Stimulated activated CD4-positive, alpha-beta T cell treated with anti-CD3 and anti-CD28 coated beads, Interleukin-1b, Interleukin-23, amount 100 ng/mL, for 4 hours (primary cell): ENCODE measurements at places on chromosomes 3 and 15.
A peak's percentile ranks its signal among the peaks of the same experiment; 100 is the strongest.

- no peak for DNase-seq
These were observed 443.1 kb upstream of the THRB start for GRCh38 chr3:24937780-24938179.

DNA sequence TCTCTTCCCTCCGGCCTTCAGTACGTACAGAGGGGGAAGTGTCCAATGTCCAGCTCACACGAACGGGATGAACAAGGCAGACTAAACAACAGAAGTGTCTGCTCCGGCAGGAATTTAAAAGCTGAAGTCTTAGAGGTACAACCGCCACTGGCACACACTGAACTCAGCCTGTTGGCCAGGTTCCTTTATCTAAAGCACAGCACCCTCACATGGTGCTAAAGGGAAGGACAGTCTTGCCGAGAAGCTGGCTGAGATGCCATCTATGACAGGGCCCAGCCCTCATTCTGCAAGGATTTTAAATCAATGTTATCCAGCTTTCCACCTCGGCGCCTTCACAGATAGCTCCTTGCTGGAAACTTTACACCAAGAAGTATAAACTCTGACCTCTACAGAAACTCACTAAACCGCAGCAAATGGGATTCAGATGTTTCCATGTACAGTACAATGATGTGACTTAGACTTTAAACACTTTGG is 2.8 kb downstream of the ADAMTS17 start:
- peak; percentile 34 for DNase-seq

DNA sequence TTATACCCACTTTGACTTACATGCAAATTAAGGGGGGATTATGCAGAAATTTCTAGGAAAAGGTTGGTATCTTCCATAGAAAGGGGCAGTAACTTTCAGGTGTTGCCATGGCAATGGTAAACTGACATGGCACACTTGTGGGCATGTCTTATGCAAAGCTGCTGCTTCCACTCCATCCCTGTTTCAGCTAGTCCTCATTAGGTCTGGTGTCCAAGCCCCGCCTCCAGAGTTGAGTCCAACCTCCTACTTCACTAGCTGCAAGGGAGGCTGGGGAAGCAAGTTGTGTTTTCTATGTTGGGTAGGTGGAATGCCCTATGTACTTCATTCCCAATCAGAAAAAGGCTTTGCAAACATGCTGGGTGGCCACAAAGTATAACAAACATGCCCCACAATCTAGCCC is 14.7 kb upstream of the KLHL40 start:
- DNase-seq, result no peak

DNA sequence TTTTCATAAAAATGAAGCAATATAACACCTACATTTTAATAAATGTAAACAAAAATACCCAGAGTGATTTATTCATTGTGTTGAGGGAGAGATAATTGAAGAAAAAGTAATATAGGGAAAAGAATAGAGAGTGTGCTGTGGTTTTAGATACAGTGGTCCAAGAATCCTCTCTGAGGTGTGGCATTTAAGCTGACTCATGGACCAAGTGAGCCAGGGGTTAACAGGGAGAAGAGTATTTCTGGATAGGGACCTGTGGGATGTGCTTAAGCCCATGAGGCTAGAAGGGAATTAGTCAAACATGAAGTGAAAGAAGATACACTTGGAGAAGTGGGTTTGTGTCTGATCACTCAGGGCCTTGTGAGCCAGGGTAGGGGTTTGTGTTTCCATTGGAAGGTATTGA is 680.7 kb upstream of the GRM7 start:
- no peak for DNase-seq

GRCh38 chr15:96893159-96893906 is 562.8 kb downstream of the NR2F2 start:
- no peak for DNase-seq

- DNase-seq, result no peak
These were observed 135.8 kb upstream of the TRIM42 start for GRCh38 chr3:140541975-140542653.

- DNase-seq, result no peak
These were observed 18.6 kb upstream of the FSTL1 start for GRCh38 chr3:120469440-120469839.

DNA sequence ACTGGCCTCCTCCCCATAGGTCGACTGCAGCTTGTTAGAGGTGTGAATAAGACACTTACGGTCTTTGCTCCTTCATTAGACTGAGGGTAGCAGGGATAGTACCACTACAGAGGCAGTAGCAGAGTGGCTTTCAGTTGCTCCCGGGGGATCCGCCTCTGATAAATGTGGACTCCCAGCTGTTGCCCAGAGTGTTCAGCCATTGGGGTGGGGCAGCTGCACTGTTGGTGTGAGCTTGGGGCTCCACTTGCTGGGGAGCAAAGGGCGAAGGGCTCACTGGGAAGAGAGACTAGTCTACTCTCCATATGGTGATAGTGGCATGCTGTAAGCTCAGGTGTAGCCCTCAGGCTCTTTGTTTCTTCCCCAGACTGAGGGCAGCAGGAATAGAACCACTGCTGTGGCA is 239.1 kb downstream of the LRRN1 start:
- DNase-seq, result no peak
